ENCODE measurements at places on chromosomes 3 and 15.

DNA sequence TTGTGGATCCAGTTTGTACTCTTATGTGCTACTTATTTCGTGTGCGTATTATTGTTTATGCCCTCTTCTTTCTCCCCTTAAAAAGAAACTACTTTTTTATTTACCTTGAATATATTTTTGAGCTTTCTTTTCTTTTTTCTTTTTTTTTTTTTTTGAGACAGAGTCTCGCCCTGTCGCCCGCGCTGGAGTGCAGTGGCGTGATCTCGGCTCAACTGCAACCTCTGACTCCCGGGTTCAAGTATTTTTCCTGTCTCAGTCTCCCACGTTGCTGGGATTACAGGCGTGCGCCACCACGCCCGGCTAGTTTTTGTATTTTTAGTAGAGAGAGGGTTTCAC, 1.5 kb downstream of the SLC25A38 start:
- no peak for DNase-seq

DNA sequence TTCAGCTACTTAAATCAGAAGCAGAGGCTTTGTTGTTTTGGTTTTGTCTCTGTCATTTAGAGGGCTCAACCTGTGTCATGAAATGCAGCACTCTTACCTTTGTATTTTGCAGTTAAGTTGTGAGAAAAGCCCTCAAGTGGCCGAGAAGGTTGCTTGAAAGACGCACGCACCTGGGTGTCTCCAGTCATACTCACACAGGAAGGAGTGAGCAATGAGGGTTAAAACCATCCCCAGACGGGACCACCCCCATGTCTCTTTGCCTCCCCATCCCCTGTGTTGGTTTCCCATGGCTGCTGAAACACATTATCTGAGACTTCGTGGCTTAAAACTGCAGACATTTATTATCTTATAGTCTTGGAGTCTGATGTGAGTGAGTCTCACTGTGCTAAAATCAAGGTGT, 376.1 kb upstream of the CFAP20DC start:
- DNase-seq = no peak

DNA sequence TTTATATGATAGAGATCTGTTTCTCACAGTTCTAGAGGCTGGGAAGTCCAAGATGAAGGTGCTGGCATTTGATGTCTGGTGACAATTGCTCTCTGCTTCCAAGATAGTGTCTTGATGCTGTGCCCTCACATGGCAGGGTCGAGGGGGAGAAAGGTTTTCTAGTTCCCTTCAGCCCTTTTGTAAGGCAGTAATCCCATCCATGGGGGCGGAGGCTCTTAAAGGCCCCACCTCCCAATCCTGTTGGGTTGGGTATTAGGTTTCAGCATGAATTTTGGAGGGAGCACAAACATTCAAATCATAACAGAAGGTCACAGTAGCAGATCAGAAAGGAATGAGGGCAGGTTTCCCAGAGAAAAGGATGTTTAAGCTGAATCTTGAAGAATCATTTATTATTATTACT, 601.7 kb upstream of the ZNF717 start:
- DNase-seq = no peak

GRCh38 chr3:121690777-121691405, 30.2 kb upstream of the HCLS1 start:
- no peak for DNase-seq

- no peak for DNase-seq
These were observed 72.0 kb downstream of the CCNL1 start for GRCh38 chr3:157087780-157088600.

- DNase-seq = no peak
These were observed 40.1 kb downstream of the EAF1 start for GRCh38 chr3:15467227-15468181.

DNA sequence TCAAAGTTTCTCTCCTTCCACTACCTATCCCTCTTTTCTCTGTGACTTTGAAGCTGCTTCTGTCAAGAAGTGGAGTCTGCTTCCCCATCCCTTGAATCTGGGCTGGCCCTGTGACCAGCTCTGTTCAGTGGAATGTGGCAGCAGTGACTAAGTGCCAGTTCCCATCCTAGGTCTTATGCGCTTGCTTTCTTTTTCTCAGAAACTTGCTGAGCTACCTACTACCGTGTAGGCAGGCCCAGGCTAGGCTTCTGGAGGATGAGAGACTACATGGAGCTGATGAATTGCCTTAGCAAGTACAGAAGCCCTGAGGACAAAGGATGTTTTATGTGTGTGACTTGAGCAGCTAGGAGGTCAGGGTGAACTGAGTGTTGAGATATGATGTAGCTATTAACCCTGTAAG, 123.2 kb downstream of the PDCD6IP start:
- no peak for DNase-seq

DNA sequence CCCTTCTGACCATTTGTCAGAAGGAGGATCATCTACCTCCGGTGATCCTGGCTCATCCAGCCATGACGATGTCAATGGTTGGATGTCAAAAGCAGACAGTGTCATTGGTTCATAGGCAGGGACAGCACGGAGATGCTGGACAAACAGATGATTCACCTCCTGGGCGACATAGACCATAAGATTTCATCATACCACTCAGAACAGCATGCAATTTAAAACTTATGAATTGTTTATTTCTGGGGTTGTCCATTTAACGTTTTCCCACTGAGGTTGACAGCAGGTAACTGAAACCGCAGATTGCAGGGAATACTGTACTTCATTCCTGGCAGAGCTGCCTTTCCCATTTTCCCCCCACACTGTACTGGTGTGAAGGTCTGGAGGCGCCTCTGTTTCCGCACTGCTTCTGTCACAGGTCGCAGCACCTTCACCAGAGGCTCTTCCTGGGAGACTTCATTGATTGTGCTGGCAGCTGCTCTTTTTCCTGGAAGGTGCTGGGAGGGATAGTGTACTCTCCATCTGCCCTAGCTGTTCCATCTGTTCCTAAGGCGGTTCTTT, 32.5 kb upstream of the TMOD3 start:
- DNase-seq = no peak

- no peak for DNase-seq
These were observed 32.2 kb upstream of the LRTM1 start for GRCh38 chr3:54960082-54960481.

- no peak for DNase-seq
These were observed 78.5 kb downstream of the TRAK1 start for GRCh38 chr3:42169579-42170120.

DNA sequence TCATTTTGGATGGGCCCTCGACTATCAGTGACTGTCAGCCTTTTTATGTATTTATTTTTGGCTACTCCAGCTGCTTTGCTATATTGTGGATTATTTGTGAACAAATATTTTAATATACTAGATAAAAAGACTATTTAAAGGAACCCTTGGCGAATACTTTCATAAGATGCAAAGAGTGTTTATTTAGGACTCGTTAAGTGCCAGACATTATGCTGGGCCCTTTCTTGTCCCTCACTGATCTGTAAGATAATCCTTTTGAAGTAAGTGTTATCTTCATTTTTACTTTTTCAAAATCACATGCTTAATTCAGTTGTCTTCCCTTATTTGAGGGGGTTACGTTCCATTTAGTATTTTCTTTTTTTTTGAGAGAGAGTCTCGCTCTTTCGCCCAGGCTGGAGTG, 376.8 kb upstream of the C2CD4B start:
- DNase-seq = no peak

- DNase-seq = no peak
These were observed 6.3 kb downstream of the ACAA1 start for GRCh38 chr3:38130631-38131065.

DNA sequence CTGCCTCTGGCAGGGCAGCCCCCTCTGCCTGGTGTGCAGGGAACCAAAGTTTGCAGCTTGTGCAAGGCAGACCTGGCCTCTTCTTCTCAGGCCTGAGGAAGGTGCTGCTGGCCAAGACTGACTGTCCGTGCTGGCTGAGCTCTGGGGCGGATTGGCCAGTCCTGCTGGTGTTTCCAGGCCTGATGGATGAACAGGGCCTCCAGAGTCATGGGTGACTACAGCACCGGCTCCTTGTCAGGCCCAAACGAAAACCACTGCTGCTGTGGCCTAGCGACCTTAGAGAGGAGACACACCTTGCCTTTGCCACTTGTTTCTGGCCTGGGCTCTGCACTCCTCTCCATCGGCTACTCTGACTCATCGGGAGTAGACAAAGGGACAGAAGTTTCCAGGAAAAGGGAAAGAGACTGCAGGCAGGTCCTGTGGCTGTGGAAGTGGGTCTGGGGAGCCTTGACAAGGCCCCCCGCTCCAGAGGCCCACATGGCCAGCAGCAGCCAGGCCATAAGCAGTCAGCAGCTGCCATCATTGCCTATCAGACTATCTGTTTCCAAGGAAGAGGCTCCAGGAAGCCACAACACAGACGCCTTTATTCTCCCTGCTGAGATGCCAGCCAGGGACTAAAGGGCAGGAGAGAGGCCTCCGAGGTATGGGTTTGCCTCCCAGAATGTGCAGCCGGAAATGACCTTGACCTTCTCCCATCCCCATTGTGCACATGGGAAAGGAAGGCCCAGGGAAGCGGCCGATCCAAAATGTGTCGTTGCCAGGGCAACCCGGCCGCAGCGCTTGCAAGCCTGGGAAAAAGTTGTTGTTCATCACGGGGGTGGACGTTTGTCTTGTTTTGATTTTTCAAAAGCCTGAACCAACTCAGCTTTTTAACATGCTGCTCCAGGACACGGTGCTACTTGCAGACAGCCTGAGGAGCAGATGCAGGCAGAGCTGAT, 160.5 kb downstream of the CHSY1 start:
- no peak for DNase-seq

- DNase-seq = no peak
These were observed 117.2 kb upstream of the LRIG1 start for GRCh38 chr3:66618066-66618465.

DNA sequence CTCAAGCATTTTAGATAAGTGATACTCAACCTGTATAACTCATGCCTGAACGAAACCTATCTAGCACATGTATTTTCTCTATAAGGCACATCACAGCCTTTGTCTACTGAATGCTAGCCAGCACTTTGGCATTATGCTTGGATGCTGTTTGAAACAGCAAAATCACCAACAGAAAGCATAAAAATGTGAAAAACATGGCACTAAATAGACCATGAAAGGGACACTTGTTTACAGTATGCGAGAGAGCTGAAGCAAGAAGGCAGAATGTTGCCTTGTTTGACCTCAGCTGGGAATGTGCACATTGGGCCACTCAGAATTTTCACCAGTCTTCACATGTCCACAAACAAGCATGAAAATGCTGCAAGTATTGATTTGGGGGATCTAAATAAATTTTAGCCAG, 59.5 kb downstream of the MINDY2 start:
- DNase-seq = no peak

- peak; percentile 17 for DNase-seq
These were observed 10.5 kb downstream of the ACOX2 start for GRCh38 chr3:58526515-58526957.

DNA sequence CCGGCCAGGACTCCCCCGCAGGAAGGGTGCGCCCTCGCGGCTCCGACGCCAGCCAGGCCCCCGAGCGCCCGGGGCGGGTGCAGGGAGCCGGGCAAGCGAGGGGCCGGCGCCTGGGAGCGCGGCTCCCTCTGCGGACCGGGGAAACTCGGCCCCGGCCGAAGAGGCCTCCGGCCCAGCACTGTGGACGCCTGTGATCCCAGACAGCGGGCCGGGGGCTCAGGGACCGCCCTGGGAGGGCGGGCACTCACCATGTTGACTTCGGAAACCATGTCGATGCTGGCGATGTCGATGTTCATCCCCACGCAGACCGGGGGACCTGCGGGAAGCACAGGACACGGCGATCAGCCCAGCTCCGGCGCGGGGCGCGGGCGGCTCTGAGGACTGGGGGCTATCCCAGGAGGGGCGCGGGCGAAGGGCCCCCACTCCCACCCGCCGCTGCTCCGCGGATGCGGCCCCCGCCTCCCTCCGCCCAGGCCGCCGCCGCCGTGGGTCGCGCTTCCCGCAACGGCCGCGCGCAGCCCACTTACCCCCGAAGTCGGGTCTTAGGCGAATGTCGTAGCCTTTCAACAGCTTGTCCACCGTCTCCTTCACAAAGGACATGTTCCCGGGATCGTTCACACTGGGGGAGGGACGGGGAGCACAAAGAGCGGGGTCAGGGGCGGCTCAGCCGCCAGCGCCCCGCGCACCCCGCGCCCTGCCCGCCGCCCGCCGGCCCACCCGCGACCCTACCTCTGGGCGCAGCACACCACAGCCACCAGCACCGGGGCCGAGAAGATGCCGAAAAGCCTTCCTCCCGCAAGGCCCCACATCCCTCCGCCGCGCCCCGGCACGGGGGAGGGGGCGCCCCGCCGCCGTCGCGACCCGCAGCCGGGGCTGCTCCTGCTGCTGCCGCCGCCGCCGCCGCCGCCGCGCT, at the start of gene GABRB3:
Gene GABRB3, minus strand, starts transcription at position 913 of the 913 bp plus-strand sequence.
- no peak for DNase-seq

- no peak for DNase-seq
These were observed 58.6 kb upstream of the TPM1 start for GRCh38 chr15:62983956-62984355.

GRCh38 chr15:32803631-32804030, 85.8 kb downstream of the GREM1 start:
- no peak for DNase-seq

DNA sequence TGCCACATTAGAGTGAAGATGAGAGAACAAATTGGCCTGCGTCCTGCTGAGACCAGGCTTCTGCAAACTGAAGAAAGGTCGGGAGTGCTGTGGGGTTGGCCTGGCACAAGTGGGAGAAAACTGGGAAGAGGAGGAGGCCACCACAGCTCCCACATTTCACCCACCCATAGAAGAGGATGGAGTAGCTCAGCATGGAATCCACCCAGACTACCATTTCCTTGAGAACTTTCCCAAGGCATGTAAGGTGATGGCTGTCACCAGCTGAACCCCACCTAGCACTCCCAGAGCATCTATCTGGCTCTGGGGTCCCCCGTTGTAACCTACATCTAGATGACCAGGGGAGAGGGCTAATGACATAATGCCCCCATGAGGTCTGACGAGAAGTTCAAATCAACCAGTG, 120.4 kb upstream of the TRIM42 start:
- no peak for DNase-seq

GRCh38 chr15:78618490-78618934, 2.3 kb downstream of the CHRNA3 start:
- DNase-seq = peak; percentile 87

GRCh38 chr3:25665315-25666280, 891 bp upstream of the TOP2B start:
- peak; percentile 80 for DNase-seq

DNA sequence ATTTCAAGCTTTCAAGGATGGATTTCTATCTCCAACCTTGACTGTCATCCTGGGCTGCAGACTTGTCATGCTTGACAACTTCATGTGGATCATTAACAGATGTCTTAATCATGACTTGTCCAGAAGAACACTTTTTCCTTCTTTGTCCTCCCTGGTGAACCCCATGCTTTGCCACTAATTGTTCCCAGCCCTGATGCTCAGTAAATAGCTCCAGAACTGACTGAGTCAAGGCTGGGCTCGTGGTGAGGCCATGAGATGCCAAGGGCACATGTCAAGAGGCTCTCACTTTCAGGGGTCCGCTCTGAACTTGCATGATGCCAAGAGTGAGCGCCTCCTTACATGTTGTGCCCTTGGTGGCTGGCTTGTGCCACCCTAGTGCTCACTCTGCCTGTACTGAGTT, 48.9 kb upstream of the KY start:
- DNase-seq = no peak

GRCh38 chr3:54294214-54294613, 171.9 kb downstream of the CACNA2D3 start:
- DNase-seq = no peak
